ENCODE measurements at places on chromosomes 7 and 10.

GRCh38 chr7:104133238-104133637 is 74.6 kb downstream of the ORC5 start:
- no peak for DNase-seq

GRCh38 chr10:83986800-83987199 is 152.5 kb upstream of the GHITM start:
- DNase-seq = no peak

DNA sequence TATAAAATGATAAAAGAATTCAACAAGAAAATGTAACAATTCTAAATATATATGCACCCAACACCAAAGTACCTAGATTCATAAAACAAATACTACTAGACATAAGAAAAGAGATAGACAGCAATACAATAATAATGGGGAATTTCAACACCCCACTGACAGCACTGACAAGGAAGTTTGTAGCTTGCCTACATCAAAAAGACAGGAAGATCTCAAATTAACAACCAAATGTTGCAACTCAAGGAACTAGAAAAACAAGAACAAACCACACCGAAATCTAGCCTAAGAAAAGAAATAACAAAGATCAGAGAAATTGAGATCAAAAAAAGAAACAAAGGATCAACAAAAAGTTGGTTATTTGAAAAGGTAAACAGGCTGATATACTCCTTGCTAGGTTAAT is 36.5 kb upstream of the TNKS2 start:
- DNase-seq = no peak

DNA sequence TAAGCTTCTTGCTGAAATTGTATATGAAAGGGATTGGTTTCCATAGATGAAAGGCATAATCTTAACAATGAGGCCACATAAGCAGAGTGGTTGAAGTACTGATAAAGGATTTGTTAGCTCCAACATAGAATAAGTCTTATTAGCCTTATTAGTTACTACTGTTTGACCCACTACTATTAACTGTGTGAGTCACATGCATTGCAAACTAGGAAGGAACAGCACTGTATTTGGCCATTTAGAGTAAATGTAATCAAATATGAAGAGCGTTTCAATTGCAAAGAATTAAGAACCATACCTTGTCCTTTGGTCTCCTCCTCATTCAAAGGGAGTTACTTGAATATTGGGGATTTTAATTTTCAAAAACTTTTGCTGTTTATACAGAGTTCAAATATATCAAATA is 428.9 kb downstream of the MDFIC start:
- no peak for DNase-seq

DNA sequence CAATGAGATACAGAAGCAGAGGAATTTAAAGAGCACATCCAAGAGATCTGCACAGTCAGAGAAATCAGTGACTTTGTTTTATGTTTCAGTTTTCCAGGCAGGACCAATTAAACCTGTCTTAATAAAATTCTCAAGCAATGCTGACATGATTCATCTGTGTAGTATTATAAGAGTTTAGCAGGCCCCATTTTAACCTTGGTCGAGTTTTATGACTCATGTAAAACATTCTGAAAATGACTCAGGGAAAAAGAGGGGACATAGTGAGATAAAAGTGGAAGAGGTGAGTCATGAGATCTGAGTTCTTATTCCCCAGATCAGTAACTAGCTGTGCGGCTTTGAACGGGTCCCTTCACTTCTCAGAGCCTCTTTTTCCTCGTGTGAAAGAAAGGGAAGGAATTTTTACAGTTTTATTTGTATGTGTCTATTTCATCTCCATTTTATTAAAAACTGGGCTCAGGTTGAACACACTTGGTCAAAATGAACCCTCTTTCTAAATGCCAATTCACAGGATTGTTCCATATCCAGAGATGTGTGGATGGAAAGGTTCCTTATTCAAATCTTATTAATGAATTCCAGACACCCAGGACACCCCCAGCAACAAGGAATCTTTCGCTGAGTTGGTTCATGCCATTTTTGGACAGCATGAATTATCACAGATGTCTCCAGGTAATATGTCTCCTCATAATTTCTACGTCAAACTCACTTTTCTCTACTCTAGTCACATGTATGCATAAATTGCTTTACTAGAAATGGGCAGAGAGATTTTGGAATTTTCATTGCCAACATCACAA is 143.2 kb downstream of the JAZF1 start:
- DNase-seq = peak; percentile 12

DNA sequence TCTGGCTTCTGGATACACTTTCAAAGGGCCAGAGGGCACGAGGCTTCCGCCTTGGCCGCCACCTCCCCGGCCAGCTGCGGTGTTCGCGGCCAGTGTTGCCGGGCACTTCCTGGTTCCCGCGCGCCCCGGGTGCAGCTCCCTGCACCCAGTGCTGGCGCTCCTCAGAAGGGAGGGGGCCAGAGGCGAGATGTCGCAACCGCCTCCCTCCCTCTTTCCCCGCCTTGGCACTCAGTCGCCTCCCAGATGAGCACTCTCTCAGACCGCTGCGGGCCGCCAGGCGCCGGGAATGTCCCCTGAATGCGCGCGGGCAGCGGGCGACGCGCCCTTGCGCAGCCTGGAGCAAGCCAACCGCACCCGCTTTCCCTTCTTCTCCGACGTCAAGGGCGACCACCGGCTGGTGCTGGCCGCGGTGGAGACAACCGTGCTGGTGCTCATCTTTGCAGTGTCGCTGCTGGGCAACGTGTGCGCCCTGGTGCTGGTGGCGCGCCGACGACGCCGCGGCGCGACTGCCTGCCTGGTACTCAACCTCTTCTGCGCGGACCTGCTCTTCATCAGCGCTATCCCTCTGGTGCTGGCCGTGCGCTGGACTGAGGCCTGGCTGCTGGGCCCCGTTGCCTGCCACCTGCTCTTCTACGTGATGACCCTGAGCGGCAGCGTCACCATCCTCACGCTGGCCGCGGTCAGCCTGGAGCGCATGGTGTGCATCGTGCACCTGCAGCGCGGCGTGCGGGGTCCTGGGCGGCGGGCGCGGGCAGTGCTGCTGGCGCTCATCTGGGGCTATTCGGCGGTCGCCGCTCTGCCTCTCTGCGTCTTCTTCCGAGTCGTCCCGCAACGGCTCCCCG is at the start of gene FFAR4:
Gene FFAR4, plus strand, starts transcription at position 231 of the 842 bp plus-strand sequence. Its CDS starts 56 bp downstream, at position 287.
- DNase-seq = no peak

DNA sequence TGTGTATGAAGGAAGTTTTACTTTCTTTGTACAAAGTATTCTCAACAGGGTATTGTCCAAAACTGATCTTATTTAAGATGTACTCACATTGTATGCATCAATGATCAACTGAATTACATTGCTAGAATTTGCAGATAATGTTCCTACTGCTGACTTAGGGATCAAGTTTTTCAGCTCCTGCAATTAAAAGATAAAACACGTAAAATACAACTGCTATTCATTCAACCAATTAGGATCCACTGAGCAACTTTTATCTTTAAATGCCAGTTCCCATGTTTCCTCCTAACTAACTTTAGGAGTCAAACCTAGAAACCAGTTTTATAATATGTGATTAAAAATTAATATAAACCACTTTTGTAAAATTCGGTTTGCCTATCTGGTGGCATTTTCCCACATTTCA is 35.9 kb downstream of the ITGB1 start:
- DNase-seq = no peak
